ENCODE measurements at places on chromosomes 12 and 14.

DNA sequence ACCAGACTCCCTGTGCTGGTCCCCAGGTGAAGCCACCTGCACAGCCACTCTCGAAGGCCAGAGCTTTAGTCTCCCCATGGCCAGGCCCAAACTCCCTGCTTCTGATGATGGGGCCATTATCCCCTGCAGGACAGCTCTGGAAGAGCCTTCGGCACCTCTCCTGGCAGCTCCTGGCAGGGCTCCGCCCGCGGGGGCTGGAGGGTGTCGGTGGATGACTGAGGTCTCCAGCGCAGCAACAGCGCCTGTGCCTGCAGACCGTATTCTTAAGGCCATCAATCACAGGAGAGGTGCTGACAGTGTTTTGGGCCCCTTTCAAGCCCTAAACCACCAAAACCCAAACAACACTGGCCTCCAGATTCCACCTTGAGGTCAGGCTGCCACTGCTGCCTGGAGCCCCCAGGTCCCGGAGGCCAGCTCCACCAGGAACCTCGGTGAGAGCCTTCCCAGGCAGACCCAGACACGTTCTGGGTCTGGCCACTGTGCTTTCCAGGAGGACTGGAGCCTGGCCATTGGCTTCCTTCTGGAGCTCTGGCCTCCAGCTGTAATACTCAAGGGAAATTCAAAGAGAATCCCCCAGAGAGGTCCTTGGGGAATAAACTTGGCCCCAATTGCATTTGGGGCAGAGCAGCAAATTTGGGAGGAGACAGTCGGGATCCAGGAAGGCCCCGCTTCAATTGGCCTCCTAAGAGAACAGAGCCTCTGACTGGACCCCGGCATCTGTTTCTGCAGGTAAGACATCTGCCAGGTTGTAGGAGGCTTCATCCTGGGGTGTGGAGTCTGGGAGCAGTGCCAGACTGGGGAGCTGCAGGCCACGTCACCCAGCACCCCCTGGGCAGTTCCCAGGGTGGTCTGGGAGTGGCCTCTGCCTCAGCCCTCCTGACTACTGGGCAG, 210.6 kb upstream of the RTL1 start:
- DNase-seq = no peak

GRCh38 chr12:114676142-114676741, 7.7 kb downstream of the TBX3 start:
- DNase-seq = no peak

DNA sequence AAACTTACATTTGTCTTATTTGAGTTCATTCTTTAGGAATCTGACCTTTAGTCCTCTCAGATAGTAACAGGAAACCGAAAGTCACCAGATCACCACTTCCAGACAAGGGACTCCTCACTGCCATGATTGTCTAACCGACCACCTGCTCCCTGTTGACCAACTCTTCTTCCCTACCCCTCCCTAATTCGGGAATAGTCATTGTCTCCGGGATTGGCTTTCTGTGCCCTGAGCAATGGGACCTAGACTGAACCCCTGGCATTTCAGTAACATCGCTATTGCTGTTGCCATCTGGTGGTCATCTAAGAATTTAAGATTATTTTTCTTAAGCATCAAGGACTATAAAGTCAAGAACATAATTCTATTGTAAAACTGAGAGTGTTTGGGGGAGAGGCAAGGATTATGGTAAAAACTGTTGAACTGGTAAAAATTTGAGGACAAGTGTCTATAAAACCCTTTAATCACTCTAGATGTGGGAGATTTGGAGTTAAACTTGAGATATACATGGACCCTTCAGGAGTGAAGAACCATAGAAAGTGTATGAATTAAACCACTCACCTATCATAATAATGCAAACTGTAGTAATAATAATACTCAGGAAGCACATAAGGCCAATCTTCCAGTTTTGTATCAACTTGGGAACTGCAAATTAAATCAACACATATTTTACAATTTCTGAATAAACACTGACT, 6.3 kb downstream of the CLEC2A start:
- DNase-seq = peak; percentile 61

GRCh38 chr12:1848146-1848545, 27.8 kb downstream of the LRTM2 start:
- DNase-seq = no peak

DNA sequence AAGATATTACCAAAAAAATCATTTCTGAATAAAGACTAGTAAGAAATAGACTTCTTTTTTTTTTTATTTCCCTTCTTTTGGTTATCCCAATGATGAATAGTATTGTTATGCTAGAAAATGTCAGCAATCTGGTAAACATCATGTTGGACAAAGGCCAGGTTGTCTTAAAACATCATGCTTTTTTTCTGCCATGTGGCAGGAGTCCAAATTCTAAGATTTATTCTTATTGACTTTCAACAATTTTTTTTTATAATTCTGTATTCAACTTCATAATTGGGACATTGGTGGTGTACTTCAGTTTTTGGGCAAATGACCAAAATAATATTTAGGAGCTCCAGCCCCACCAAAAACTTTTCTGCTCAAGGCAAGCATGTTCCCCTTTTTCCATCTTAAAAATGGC, 10.5 kb downstream of the DCN start:
- DNase-seq = peak; percentile 70

GRCh38 chr12:20601668-20602280, 93.4 kb upstream of the SLCO1C1 start:
- DNase-seq = peak; percentile 67

- DNase-seq = no peak
These were observed 5.9 kb upstream of the EID3 start for GRCh38 chr12:104297477-104298113.

- no peak for DNase-seq
These were observed 268.9 kb downstream of the SUDS3 start for GRCh38 chr12:118645219-118645618.

DNA sequence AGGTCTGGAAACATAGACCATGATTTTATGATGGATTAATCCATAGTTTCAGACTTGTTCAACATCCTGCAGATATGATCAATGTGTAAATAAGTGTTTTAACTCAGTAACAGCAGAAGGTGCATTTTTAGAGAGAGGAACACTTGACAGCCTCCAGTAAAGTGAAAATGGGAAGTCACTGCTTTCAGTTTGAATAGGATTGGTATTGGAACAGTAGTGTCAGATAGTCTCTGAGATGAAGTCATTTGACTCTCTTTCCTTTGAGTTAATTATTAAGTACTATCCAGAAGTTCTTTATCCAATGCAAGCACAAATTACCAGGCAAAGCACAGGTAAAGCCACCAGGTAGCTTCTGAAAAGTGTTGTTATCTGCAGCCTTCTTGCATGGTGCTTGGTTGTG, 14.5 kb upstream of the NAV3 start:
- DNase-seq = no peak

DNA sequence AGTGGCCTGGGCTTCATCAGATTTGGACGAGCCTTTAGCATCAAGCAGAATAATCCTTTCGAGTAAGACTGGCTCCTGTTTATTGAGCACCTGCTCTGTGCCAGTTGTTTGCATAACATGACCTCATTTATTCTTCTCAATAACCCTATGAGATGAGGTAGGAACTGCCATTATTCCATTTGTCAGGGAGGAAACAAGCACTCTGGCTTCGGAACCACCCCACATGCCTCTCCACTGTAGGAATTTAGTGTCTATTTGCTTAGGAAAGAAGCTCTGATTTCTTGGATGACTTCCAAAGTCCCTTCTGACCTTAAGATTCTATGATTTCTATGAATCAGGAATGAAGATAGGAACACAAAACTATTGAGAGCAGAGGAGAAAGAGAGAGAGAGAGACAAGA, 11.0 kb downstream of the SAMD4A start:
- DNase-seq = no peak

DNA sequence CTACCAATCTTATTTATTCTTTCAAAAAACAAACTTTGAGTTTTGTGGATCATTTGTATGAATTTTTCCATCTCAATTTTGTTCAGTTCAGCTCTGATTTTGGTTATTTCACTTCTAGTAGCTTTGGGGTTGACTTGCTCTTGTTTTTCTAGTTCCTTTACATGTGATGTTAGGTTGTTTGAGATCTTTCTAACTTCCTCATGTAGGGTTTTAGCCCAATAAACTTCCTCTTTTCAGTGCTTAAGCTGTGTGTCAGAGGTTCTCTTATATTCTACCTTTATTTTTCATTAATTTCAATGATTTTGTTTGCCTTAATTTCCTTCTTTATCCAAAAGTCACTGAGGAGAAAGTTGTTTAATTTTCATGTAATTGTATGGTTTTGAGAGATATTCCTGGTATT, 860.4 kb upstream of the FBXO33 start:
- no peak for DNase-seq

- DNase-seq = no peak
These were observed 157.9 kb upstream of the GRIP1 start for GRCh38 chr12:66836623-66837310.

- no peak for DNase-seq
These were observed 136.1 kb downstream of the ANO2 start for GRCh38 chr12:5808981-5809380.

- DNase-seq = no peak
These were observed 270.5 kb upstream of the PWP1 start for GRCh38 chr12:107415071-107415470.

DNA sequence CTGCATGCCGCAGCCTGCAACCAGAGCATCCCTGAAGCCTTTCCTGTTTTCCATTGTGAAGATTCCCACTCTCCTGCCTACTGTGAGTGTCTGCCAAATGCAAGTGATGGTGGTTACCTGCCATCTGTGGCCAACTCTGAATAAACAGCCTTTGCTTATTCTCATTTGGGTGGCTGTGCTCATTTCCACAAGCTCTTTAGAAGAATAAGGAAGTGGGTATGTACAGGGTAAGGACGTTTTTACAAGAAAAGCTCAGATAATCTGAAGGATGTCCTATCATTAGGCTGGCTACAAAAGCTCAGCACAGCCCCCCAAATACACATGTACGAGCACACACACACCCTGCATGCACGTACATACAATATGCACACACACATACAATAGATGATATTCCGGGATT, 7.3 kb upstream of the RNASE1 start:
- no peak for DNase-seq

GRCh38 chr14:68306265-68306933, 486.5 kb downstream of the ZFP36L1 start:
- no peak for DNase-seq

GRCh38 chr14:85576848-85577542, 47.1 kb downstream of the FLRT2 start:
- no peak for DNase-seq

DNA sequence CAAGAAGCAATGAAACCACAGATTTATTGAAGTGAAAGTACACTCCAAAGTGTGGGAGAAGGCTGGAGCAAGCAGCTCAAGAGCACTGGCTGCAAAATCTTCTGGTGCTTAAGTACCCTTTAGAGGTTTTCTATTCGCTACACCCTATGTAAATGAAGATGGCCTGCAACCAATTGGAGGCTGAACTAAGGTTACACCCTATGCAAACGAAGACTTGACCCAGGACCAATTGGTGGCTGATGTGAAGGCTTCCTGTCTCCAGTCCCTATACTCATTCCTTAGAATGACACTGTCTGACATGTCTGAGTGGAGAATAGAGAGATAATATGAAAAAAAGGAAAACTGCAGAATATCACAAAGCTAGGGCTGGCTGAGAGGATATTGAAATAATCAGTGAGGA, 57.2 kb downstream of the ALG10B start:
- DNase-seq = no peak

GRCh38 chr12:12715128-12715458, 2.1 kb upstream of the CDKN1B start:
- DNase-seq = peak; percentile 58

DNA sequence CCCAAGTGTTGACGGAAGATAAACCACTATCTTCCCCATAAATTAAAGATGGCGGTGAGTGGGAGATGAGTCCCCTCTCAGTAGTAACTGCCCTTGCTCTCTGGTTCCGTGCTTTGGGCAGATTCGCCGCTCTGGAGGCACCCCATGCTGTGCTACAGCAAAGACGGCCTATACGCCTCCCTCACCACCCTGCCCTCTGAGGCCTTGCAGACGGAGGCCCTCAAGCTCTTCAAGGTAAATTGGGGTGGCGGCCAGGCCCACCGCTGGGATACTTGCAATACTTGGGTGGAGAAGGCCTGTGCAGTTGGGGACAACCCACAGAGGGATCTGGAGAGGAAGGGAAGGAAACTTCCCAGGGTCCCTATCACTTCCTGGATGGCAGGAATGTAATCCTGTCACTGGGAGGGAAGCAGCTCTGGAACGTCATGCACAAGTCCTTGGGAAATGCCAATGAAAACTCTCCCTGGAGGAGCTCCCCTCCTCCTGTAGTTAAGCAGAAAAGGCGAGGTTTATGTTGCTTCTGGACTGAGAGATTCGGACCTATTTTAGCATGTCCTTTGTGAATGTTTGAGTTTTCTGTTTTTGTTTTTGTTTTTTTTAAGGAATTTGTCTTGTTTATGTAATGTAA, 22.8 kb downstream of the PIGH start:
- no peak for DNase-seq

DNA sequence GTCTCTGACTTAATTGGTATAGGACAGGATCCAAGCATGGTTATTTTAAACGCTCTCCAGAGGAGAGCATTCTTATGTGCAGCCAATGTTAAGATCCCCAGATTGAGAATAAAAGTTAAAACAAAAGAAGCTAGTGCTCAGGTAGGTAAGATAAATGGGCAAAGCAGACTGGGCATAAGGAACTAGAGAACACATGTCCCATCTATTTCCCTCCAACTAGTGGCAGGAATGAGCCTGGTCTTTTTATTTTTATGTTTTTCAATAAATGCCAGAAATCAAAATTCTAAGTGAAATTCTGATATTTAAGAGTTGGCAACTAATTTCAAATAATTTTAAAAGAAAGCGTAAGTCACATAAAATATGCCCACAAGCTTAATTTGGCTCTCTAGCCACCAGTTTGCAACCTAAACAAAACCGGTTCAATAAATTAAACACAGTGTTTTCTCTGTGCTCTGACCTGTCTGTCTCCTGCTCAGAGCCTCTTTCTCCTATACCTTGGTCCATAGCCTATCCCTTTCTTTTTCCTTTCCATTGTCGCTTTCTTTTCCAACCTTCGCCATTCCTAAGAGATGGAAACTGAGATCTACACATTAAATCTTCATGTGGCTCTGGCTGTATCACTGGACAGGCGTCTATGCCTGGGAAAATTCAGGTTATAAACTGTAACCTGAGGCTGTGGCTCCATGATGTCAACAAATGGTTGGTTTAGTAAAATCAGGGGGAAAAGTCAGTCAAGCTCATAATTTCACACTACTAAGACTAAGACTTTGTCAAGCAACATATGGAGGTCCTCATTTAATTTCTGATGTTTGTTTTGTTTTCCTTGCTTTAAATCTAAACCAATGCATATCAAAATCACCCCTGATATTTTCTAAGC, 5.5 kb downstream of the SLC38A1 start:
- no peak for DNase-seq

GRCh38 chr14:101525640-101526527, 35.4 kb upstream of the DIO3 start:
- peak; percentile 48 for DNase-seq

DNA sequence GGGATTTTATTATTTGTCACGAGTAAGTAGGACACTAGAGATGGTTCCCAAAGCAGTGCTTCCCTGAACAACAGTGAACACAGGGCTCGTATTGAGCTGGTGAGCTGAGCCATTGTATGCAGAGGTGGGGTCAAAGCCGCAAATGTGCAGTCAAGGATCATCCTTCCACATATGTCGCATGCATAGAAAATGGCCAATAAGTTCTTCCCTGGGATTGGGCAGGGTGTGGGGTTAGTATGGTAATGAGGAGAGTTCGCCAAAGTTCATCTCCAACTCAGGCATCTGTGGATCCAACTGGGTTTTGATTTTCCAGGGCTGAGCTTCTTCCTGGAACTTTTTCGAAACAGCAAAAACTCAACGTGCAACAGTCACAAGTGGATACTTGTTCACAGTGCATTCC, 86.6 kb downstream of the CMKLR1 start:
- DNase-seq = no peak
